Non-pigmented ciliary epithelial cell (primary cell): ENCODE measurements at places on chromosomes 16 and 17.
A peak's percentile ranks its signal among the peaks of the same experiment; 100 is the strongest.

DNA sequence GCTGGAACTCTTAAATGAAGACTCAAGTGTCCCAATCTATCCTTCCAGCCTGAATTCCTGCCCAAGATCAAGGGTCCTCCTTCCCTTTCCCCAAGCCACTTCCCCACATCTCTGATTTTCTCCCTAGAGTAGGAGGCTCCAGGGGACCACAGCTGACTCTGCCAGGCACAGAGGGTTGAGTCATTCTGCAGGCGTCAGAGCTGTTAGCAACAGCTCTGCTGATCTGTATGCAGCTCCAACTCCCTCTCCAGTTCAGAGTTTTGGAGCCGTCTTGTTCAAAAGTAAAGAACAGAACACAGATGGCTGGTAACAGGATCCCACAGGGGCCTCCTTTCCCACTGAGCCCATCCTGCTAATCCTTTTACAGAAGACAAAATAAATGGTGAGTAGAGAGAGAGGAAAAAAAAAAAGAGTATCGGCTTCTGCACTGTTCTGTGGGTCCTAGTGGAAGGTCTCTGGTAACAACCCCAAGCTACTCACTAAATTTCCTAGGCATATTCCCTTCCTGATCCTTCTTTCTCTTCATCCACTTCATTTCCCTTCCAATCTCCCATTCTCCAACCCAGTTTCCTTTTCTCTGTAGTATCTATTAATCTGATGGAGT is 13.4 kb upstream of the TAOK1 start:
- DNase-seq = peak; percentile 67

DNA sequence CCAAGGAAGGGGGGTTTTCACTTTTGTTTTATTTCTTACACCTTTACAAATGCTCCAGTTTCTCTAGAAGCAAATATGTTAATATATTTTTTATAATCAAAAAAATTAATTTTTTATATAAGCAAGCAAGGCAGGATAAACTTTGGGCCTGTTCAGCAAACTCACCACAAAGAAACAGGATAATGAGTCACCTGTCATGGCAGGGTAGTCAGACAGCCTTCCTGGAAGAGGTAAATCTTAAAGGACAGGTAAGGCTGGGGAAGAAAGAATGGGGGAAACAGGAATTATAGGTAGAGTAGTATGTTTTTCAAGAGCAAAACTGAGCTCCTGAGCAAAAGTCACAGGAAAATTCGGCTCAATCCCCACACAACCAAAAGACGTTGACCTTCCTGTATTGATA is 186.3 kb upstream of the SOX9 start:
- DNase-seq = no peak

- no peak for DNase-seq
These were observed 294.3 kb upstream of the TNRC6C start for GRCh38 chr17:77664097-77664729.

DNA sequence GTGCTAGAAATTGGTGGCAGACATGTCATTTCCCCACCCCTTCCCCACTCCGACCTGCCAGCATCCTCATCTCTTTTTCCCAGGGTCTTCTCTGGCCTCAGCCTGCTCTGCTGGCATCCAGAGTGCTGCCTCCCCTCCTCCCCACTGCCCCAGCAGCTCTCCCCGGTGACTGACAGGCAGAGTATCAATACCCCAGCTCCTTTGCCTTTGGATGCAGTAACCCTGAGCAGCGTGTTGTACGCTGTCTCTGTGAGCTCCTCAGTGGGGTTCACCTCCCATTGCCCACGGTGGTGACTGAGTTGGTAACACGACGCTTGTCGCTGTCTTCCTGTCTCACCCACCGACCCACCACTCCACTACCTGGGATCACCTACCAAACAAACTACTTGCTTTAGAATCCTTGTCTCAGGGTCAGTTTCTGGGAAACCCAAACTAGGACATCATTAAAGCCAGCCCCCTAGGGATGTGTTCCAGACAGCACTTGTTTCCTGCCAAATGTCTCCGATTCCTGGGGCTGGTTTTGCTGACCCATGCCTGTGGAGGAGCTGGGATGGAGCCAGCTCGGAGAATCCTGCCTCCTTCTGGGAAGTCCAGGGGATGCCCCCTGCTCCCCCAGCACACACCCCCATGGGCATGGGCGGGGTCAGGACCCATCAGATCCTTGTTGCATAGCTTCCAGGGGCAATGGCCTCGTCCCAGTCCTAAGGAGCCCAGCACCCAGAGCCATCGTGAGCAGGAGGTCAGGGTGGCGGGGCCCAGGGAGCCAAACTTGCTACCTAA is 8.3 kb upstream of the SBK1 start:
- DNase-seq = no peak
